GM03348 (cell line): ENCODE measurements at places on chromosomes 6 and 20.

- no peak for DNase-seq
Measured at GRCh38 chr20:35039846-35040489, 52.6 kb downstream of the TRPC4AP start.

GRCh38 chr6:99559057-99559456, 9.4 kb downstream of the CCNC start:
- no peak for DNase-seq

DNA sequence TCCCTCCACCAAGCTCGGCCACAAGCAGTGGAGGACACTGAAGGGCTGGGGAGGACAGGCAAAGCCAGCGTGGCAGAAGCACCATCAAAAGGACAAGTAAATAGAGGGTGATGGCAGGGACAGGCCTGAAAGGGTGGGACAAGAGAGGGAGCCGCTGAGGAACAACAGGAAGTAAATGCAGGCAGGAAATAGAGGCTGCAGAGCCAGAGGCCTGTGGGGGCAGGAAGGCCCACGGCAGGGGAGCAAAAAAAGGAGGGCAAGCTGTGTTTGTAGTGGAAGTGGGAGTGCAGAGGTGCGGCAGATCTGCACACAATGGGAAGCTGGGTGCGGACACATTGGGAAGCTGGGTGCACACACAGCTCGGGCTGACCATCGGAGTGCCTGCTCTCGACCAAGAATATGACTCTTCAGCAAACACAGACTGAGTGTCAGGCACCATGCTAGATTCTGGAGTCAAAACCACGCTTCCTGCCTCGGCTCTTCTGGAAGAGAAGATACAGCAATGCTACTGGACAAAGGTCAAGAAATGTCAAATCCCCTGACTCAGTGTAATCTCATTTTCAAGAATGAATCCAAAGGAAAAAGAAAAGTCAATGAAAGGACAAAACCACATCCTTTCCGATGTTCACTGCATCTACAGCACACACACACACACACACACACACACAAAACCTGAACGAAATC, 40.4 kb upstream of the RAB22A start:
- no peak for DNase-seq

GRCh38 chr6:80329496-80329895, 223.0 kb downstream of the BCKDHB start:
- no peak for DNase-seq

DNA sequence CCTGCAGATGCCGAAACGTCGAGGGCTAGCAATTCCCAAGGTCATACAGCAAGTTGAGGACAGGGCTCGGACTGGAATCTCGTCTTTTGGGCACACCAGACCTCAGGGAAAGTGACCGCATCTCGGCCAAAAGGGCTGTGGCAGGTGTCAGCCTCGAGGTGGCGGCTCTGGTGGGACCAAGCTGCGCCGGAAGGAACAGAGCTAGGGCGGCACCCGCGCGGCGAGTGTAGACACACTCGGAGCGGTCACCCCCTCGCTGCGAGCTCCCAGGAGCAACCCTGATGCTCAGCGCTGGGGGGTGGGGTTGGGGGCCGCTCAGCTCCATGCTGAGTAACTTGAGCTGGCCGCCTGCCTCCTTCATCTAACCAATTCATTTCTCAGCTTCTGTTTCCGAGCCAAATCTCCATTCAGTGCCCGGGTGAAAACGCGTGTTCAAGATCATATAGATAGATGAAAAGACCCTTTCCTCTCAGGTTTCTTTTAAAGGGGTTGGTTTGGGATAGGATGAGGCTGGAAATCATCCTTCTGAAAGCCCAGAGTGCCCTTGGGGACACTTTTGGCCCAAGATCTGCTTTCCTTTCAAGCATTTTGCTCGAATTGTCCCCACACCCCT, 2.2 kb upstream of the TUBB2B start:
- DNase-seq, result no peak

DNA sequence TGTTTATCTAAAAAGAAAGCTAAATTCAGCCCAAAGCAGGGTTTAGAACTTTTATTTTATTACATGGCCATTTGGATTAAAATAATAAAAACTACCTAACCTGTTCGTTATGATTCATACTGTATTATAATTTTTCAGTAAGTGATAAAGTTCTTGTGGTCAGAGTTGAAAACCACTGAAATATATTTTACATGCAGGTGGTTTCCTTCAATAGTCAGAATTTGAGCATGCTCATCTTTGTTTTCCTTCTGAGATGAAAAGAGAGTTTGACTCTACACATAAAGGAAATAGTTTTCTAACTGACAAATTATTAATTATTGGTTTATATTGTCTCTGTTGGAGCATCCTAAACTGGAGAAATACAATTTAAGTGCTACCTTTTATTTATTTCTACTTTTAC, 114.0 kb upstream of the FKBP1C start:
- no peak for DNase-seq

- peak; percentile 71 for DNase-seq
Measured at GRCh38 chr6:30722280-30723112, 2.3 kb downstream of the TUBB start.

DNA sequence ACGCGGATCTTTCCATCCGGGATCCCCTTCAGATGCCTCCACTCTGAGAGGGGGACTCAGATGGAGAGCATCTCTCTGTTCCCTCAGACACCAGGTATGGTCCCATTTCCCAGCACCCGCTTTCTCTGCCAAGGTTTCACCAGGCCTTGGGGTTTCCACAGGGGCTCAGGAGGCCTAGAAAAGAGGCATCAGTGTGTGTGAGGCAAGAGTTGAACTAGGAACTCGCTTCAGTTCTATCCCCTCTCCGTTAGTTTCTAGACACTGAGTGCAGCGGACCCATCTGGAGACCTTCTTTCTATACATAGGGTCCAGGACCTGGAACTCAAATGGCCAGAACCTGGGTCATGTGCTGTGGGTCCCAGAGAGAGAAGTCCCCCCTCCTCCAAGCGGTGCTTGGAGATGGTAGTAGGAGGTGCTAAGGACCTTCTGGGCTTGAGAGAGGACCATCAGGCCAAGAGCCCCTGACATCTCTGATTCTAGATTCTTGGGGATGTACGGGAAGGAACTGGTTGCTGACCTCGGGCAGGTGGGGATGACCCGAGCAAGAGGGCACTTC, 2.1 kb downstream of the SLC12A5 start:
- no peak for DNase-seq

DNA sequence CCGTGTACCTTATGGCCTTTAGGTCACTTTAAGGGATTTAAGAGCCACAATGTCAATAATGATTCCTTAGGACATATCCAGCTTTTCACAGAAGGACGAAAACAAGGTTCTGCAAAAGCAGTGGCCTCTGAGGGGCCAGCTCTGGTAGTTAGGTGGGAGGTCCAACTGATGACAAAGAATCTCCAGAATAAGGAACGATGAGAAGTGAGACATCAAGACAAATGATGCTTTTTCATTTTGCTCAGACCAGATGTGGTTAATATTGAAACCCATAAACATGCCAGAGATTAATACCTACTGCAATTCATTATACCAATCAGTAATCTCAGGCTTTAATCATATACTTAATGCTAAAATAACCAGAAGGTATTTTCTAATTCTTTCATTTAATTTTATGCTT, 1.9 kb downstream of the C6orf58 start:
- no peak for DNase-seq

DNA sequence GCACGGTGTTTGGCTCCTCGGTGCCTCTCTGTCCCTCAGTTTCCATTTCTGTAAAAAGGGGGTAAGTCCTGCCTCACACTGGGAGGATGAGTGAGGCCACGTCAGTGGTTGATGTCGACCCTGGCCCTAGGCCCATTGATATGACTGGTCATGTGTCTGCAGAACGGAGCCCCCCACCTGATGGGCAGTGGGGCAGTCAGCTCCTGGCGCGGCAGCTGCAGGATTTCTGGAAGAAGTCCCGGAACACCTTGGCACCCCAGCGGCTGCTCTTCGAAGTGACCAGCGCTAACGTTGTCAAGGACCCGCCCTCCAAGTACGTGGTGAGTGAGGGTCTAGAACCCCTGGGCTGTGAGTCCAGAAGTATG, 1.2 kb downstream of the SNX21 start:
- no peak for DNase-seq

DNA sequence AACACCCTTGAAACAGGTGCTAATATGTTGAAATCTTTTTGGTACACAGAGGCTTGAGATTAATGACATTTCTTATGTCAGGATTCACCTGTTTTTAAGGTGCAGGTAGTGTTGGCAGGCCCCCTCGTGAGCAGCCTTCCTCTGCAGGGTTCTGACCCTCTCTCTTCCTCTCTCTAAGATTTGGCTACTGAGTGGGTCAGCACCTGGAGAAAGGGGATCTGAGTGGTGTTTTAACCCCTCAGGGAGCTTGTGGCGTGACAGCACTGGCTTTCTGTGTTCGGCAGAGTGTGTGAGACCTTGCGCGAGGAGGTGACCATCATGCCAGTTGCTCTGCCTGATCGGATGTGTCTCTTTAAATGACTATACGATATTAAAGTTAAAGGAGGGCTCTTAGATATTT, 37.1 kb downstream of the HIVEP1 start:
- DNase-seq, result no peak

- no peak for DNase-seq
Measured at GRCh38 chr6:68226460-68226859, 408.6 kb upstream of the ADGRB3 start.

DNA sequence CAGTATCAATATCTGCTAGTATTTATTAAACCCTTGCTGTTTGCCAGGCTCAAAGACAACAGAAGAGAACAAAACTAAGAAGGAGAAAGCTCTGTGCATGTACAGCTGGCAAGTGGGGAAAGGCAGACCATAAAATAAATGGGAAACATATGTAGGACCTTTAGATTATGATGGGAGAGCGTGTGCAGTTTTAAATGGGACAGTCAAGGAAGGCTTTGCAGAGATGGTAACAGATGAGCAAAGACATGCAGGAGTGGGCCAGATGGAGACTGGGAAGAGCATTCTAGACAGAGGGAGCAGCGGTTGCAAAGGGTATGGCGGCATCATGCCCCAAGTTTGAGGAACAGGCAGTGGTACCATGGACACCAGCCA, 260.0 kb downstream of the NRN1 start:
- no peak for DNase-seq

DNA sequence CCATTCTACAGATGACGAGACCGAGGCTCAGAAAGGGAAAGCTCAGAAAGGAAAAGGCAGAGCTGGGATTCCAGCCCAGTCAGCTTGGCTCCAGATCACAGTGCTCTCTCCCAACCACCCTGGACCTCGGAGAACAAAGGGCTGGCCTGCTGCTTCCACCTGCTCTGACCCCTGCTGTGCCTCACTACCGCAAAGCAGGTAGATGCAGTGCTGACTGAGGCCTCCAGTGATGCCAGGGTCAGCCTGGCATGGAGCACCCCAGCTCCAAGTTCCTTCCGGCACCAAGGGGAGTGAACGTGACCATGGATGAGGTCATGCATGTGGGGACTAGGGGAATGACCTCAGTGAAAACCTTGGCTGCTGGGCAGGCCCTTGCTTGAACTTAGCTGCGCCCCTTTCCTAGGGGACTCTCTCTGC, 20.7 kb upstream of the TLDC2 start:
- no peak for DNase-seq

DNA sequence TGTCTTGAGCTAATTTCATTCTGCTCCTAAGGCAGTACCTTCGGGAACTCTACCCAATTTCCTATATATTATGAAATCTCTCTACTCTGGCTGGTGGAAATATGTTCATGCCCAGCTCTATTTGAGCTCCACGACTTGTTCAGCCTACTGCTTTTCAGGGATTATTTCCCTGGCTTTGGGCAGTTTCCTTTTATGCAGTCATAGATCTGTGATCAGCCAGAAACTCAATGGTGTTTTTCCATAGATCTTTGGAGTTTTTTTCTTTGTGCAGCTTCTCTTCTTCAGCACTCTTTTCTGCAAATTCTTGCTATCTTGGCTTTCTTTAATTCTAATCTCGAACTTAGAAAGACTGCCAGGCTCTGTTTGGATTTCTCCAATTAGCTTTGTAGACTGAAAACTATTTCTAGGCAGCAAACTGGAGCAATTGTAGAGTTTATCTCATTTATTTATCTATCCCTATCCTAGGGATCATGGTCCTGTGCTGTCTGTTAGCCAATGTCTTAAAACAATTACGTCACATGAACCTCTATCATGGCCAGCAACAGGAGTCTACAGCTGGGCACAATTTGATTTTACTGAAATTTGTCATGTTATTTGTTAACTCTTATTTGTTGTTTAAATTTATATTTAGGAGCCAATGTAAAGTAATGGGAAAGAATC, 328.4 kb downstream of the BCKDHB start:
- no peak for DNase-seq

GRCh38 chr6:34237316-34237721, 646 bp downstream of the HMGA1 start:
- DNase-seq, result peak; percentile 72

GRCh38 chr20:8155812-8156211, 23.7 kb downstream of the PLCB1 start:
- no peak for DNase-seq

- DNase-seq, result peak; percentile 66
Measured at GRCh38 chr6:106512048-106512967, 117.0 kb downstream of the RTN4IP1 start.

- DNase-seq, result no peak
Measured at GRCh38 chr6:126359936-126360537, 20.1 kb downstream of the CENPW start.

DNA sequence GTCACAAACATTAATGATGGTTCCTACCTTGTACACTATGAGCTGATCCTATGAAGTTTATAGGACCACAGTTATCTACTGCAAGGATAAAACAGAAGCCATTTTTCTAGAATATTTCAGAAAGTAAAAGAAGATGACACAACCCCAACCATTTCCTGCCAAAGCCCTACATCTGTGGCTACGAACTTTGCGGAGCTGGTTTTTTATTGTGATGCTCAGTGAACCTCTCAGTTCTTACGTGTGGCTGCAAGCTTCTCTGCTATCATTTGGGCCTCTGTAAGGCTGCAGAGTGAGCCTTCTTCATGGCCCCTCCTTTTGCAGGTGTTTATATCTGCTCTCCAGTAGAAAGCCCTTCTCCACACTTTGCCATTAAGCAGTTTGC, 17.8 kb upstream of the TAGAP start:
- no peak for DNase-seq

DNA sequence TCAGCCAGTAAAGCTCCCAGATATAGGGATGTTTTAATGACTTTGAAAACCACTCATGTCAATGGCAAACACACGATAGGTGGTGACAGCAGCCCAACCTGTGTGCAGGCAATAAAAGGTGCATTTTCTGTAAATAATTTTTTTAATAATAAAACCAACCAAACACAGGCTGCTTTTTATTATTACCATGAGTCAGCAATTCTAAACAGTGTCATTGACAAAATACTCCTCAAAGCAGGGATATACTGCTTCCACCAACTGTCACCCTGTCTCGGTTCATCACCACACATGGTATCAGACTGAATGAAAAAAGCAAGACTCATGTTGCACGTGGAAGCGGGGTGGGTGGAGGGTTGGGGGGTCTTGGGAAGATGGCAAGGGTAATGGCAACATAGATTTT, 195.9 kb downstream of the ANKRD60 start:
- DNase-seq, result no peak

- no peak for DNase-seq
Measured at GRCh38 chr6:170129691-170130171, 161.1 kb downstream of the DLL1 start.
